ENCODE measurements at places on chromosomes 7 and 10.

- no peak for DNase-seq
These were observed 142.3 kb downstream of the JAZF1 start for GRCh38 chr7:28038175-28038797.

DNA sequence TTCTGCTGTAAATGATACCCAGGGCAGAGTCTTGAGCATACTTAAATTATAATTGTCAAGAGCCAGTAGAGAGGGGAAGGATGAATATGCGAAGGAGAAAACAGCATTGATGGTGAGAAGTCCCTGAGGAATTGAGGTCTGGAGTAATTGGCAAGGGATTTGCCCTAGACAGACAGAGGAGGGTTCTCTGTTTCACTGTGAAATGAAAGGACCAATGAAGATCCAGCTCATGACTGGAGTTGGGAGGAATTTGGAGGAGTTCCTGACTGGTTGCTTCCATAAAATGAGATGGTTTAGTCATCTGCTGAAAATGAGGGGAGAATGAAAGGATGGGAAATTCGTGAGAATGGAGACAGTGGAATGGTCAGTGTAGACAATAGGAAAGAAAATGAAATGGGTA is 6.8 kb downstream of the PRPF18 start:
- DNase-seq = no peak

DNA sequence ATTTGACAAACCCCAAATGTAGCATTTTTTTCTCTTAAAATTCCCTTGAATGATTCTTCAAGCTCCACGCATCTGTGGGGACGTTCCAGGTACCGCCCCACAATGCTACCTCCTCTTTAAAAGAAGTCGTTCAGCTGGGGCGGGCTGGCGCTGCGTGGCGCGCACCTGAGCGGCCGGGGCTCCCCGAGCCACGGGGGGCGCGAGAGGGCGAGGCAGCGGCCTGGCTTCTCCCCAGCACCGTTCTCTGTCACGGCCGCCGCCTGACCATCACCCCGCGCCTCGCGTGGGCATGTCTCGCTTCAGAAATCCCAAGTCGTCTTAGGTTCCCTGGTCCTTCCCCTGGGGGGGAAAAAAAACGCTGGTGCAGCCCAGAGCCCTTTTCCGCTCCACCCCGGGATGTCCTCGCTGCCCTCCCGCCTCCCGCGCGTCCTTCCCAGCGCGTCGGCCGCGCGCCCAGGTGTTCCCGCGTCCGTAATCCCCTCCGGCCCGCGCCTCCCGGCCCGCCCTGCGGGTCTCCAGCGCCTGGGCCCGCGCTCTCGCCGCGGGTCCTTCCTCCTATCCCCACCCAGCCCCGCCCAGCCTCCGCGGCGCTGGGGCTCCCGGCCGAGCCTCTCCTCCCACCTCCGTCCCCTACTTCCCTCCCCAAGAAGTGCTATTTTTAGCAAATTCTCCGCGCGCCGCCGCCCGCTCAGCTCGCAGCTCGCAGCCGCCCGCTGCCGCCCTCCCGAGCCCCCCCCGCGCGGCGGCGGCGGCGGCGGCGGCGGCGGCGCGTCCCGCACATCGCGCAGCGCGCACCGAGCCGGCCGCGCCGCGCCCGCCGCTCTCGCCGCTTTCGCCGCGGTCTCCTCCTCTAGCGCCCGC is 58.7 kb upstream of the PRPS1L1 start:
- no peak for DNase-seq

DNA sequence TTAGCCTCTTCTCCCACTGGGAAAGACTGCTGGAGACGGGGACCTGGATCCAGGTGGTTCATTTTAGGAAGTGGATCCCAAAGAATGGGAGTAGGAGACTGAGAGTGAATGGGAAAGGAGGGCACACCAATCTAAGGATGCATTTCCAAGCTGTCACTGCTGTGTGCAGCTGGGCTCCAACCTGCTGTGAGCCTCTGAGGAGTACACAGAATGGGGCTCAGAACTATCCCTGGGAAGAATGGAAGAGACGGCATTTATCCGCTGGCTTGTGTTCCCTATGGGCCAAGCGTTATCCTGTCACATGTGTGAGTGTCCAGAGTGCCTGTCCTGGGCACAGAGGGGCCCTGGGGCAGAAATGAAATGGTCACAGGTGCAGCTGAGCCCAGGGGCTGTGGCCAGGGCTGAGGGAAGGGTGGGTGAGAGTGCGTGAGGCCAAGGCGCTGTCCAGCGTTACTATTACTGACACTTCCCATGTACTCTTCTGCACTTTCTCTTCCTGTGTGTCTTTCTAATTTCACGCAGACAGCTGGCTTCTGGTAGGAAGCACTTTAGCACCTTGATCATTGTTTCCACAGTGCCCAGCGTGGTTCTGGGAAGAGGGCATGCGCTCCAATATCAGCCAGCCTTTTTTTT is 35.4 kb upstream of the PODXL start:
- no peak for DNase-seq

- DNase-seq = no peak
These were observed 248.2 kb upstream of the PITRM1 start for GRCh38 chr10:3420527-3421469.

GRCh38 chr10:70774810-70775678 is 10.1 kb downstream of the TBATA start:
- DNase-seq = no peak

DNA sequence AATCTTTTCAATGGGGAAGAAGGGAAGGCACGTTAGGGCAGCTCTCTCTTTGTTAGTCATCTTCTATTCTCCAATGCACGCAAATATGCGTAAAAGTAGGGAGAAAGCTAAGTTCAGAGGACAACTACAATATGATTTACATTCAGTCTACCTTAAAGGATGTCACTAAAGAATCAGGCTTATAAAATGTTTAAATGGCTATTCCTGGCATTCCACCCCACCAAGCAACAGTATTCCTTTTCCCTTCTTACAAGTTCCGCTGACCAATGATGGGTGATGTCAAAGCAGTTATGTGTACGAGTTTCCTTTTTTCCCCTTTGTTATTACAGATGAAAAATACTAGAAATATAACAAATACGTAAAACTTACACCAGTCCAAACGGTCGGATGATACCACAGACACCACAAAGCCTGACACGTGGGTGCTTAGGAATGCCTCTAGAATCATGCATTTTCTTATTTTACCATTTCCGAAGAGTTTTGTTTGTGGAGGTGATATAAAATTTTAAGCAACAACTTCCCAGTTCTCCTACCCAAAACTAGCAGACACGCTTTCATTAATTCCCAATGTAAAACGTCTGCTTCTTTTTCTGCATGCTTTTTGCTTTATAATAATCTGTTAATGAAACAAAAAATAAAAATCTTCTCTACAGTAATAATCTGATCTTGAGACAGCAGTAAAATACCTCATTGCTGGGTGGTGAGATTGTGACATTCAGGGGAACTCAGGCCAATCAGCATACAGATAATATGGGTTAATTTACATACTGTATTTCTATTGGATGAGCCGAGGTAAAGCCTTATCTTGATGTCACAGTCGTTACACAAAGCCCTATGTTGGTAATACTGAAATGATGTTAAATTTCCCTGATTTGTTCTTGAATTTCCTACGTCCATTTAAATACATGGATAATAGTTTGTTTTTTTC is 708 bp upstream of the GPR85 start:
- DNase-seq = no peak

GRCh38 chr7:103499976-103500375 is 54.0 kb upstream of the SLC26A5 start:
- no peak for DNase-seq

DNA sequence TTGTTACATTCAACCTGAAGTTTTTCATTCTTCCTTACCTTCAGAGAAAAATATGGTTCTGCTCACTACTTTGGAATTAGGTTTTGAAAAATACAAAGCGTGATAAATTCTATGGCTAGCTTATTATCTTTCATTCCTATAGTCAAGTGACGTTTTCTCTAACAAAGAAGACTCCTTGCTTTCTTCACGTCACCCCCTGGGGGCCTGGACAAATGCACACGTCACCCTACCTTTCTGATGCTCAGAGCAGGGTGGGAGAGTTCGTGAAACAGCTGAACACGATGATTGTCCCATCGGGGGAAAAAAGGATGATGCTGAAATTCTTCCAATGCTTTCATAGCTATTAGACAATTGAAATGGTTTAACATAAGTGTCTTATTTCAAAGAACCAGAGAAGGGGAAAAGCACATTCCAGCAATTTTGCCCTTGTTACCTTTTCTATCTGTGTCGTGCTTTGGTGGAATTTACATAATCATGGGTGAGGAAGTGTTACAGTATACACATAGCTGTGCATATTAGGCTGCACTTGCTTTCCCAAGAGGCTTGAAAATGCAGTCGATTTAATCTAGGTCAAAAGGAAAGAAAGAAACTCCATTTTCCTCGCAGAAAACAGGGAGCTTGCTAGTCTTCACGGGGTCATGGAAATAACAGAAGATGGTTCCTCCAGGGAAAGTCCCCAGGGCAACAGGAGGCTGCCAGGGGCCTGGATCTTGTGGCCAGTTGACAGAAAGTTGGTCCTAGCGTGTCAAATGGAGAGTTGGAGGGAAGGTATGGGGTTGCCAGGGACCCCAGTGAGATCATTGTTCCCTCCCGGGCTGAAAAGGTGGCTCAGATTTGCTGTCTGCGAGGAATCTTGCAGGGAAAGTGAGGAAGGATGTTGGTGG is 189.2 kb downstream of the CELF2 start:
- no peak for DNase-seq

GRCh38 chr7:26657206-26657641 is 207.2 kb downstream of the SKAP2 start:
- no peak for DNase-seq

GRCh38 chr10:121694327-121694965 is 96.2 kb upstream of the FGFR2 start:
- no peak for DNase-seq

DNA sequence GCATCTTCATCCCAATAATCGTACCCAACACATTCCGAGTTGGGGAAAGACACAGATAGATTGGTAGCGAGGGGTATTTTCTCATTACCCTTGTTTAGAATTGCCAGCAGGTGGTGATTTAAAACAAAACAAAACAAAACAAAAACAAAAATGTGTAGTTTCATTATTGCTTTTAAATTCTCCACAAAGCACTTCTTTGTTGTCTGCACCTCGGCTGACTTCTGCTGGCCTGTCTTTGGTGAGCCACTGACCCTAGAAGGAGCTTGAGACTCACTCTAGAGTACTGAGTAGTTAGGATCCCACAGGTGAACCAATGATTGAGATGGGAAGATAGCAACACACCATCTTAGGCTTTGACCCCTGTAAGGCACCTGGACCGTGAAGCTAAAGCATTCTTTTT is 105.4 kb upstream of the BET1 start:
- DNase-seq = no peak

GRCh38 chr7:120775755-120776154 is 82.2 kb downstream of the TSPAN12 start:
- DNase-seq = no peak

DNA sequence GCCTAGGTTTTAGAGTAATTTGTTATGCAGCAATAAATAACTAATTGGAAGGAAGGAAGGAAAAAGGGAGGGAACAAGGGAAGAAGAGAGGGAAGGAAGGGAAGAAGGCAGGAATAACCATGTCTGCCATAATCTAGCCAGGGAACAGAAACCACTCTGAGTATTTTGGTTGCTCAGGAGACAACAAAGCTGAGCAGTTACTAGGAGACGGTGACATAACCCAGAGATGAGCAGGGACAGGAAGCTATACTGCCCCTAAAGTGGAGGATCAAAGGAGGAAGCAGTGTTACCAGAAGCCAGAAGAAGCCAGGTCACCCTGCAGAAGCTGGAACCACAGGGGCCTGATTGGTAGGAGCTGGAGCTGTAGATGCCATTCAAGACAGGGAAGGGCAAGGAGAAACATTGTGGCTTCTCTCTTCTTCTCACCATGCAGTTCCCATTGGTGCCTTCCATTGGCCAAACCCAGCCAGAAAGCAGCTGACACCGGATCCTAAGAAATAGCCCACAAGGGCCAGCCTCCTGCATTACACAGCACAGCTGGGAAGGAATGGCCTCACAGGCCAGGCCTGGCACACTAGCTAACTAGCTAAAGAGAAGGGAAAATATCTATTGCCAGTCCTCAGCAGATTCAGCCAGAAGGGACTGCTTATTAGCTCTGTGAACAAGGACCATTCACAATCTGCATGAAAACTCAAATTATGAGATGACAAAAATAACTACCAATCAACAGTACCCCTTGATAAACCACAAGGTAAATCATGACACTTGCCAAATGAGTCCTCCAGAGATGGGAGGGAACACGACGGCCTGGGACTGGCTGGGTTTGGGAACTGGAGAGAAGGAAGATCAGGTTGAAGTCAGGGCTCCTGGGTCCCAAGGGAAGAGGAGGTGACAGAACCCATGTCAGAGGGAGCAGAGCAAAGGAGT is 184.5 kb upstream of the NFE2L3 start:
- no peak for DNase-seq

- DNase-seq = no peak
These were observed 35.1 kb downstream of the AGR3 start for GRCh38 chr7:16846601-16847165.

GRCh38 chr10:1553951-1554350 is 183.4 kb downstream of the ADARB2 start:
- DNase-seq = no peak

DNA sequence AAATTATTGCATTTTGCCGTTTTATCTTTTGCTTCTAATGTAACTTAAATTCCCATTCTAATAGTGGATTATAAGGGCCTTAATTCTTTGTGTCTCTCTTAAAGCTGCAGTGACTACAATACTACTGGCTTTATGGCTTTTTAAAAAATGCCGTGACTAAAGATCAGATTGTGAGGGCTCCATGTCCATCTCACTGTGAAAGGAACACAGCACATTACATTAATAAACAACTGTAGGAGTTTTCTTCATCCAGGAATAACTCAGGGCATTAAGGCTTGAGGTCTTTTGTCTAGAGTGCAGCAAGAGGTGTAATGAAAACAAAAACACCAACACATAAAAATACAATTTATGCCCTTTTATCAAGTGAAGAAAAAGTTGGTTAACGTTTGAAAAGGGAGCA is 205.3 kb downstream of the SKAP2 start:
- DNase-seq = no peak

- DNase-seq = no peak
These were observed 131.1 kb downstream of the DIP2C start for GRCh38 chr10:558364-558763.

DNA sequence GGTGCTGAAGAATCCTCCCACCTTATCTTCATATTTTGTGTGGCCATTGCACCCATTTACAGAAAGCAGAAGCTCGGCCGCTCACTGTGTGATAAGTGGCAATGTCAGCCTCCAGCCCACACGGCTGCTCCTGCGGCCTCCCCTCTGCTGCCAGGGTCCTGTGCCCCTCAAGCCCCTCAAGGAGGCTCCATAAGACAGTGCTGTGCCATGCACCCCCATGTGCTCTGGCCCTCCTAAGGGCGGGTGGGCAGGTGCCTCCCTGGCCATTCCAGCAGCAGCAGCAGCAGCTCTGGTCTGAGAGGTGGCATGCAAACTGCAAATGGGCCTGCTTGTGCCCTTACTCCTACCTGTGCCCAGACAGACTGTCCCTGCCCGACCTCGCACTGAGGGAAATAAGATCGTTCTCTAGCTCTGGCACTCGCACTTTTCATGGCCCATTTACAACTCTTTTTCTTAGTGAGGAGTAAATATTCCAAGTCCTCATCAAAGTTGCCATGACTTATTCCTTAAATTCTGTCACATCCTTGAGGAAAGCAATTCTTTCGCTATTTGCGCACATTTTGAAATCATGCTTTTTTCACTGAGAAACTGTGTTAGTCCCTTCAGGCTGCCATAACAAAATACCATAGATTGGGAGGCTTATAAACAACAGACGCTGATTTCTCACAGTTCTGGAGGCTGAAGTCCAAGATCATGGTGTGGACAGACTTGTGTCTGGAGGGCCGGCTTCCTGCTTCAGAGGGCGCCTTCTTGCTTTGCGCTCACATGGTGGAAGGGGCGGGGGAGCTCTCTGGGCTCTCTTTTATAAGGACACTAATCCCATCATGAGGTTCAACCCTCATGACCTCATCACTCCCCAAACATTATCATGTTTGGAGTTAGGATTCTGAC is 187.8 kb downstream of the COBL start:
- no peak for DNase-seq

GRCh38 chr7:21371360-21371759 is 56.5 kb upstream of the SP4 start:
- no peak for DNase-seq
